ENCODE measurements at places on chromosomes 7 and 10.

DNA sequence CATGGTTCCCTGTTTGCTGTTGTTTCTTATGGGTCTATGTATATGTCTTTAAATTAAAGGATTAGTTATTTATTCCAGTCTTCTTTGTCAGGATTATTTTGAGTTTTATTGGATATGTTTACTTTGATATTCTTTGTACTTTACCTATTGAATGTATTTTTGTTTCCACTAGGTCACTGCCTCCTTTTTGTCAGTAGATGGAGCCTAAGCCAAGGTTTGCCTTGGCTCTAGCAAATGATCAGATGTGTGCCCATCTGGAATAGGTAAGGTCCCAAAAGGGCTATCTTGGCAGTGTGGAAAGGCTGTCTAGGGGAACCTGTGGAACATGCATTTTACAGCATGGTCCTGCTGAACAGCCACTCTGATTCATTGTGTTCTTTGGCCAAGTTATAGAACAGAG is 337.3 kb upstream of the GHITM start:
- no peak for DNase-seq

GRCh38 chr10:652233-652632 is 37.2 kb downstream of the DIP2C start:
- no peak for DNase-seq

GRCh38 chr10:82392533-82392932 is 517.5 kb downstream of the NRG3 start:
- DNase-seq, result no peak

- DNase-seq, result no peak
Measured at GRCh38 chr10:96863922-96864543, 31.9 kb downstream of the LCOR start.

GRCh38 chr7:29881724-29882123 is 75.4 kb downstream of the WIPF3 start:
- no peak for DNase-seq

GRCh38 chr7:29086545-29086944 is 59.8 kb downstream of the CPVL start:
- DNase-seq, result no peak

- no peak for DNase-seq
Measured at GRCh38 chr10:65618126-65618525, 1307.7 kb upstream of the LRRTM3 start.

GRCh38 chr10:43076311-43076875 is 476 bp upstream of the RET start:
- DNase-seq, result no peak

GRCh38 chr10:43802988-43803696 is 154.5 kb upstream of the ZNF32 start:
- DNase-seq, result no peak

DNA sequence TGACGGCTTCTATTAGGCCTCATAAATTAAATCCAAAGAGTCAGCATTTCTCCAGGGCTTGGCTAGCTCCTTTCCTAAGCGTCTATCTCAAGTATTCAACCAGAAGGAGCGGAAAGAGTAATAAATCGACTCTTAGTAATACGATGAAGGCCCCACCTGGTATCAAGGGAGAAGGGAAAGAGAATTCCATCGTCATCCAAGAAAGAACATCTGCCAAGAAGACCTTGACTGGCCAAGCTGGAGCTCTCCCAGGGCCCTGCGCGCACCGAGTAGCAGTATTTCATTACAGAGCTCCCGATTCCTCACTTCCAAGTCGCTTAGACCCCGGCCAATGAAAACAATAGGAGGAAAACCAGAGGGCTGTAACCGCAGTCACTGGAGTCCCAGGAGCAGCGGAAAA is 178.0 kb upstream of the FRMD4A start:
- no peak for DNase-seq

DNA sequence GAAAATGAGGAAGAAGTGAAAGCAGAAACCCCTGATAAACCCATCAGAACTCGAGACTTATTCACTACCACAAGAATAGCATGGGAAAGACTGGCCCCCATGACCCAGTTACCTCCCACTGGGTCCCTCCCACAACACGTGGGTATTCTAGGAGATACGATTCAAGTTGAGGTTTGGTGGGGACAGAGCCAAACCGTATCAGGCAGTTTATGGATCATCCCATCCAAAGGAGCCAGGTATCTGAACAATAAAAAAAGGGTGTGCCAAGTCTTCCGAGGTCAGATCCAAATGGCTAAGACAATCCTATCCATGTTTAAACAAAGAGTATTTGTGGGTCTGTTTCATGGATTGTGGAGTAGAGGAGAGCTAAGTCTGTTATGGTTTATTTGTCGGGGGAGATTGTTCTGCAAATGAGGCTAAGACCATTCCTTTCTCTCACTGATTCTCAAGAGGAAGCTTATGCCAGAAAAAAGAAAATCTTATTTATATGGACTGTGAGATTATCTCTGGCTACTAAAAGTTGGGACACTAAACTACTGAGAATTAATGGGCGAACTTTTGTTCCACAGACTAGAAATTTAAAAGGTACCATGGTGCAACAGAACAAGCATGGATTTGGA is 203.7 kb downstream of the IPMK start:
- DNase-seq, result no peak

- DNase-seq, result peak; percentile 92
Measured at GRCh38 chr10:124522933-124523871, 61.6 kb downstream of the LHPP start.

- DNase-seq, result no peak
Measured at GRCh38 chr7:157279741-157280215, 57.0 kb upstream of the DNAJB6 start.

DNA sequence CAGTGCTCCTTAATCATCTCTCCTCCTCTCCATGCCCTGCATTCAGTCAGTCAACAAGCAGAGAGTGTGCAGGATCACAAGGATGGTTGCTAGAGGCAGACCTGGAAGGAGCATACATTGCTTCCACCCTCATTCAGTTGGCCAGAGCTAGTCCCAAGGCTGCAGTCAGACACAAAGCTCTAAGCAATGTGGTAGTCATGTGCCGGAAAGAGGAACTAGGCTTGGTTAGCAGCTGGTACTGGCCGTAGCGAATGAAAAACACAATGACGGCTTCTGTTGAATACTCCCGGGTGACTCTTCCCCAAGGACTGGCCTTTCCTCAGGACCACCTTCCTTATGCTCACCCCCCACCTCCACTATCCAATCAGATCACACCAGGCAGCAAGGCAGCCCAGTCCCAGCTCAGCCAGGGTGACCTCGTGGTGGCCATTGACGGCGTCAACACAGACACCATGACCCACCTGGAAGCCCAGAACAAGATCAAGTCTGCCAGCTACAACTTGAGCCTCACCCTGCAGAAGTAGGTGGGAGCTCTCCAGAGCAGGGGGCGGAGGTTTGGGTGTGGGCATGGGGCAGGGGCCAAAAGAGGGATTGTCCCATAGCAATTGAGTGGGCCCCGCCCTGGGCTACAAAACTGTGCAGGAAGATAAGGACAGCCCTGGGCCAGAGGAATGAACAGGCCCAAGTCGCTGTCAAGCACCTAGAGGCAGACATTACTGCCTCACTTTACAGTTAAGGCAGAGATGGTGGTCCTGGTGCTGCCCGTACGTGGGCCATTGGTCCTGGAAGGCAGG is 10.9 kb downstream of the LDB3 start:
- peak; percentile 11 for DNase-seq

DNA sequence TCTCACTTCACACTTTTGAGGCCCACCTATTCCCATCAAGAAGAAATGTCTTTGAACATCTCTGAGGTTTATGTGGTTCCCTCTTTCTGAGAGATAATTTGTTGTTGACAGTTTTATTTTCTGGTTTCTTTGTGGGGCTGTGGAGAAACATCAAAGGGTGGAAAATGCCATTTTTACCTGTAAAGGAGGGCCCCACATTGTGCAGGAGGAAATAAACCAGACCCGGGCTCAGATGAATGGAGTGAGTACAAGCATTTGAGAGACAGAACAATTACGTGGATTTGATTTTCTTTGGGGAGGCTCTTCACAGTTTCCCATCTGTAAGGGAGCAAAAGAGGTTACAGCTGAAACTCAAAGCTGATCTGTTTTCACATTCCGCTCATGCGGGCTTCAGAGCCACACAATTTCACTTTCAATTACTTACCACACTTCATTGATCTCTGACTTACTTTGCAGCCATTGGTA is 29.8 kb downstream of the ITPRIP start:
- DNase-seq, result no peak

DNA sequence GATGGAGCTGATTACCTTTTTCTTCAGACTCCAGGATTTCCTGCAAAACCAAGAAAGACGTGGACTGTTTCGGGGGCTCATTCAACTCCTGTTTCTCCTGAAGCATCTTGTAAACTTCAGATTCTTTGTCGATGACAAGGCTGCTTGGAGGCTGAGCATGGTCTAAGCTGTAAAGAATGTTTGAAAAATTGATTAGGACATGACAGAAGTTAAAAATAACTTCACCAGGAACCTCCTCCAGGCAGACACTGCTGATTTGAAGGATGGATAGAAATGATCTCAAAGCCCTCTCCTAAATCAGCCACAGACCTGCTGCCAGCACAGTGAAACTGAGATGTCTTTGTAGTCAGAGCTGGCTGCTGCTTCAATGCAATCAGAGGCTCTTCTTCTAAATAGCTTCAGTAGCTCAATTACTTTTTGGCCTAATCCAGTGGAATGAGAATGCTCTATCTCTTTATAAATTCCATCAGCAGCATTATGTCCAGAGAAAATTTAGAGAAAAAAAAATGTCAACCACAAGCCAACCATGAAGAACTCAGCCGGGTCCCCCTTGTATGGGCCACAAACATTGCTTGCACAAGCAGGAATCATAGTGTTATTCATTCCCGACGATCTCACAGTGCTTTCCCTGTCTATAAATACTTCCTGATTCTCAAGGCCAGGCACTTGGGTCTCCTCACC is 43.5 kb downstream of the PDLIM1 start:
- DNase-seq, result no peak

DNA sequence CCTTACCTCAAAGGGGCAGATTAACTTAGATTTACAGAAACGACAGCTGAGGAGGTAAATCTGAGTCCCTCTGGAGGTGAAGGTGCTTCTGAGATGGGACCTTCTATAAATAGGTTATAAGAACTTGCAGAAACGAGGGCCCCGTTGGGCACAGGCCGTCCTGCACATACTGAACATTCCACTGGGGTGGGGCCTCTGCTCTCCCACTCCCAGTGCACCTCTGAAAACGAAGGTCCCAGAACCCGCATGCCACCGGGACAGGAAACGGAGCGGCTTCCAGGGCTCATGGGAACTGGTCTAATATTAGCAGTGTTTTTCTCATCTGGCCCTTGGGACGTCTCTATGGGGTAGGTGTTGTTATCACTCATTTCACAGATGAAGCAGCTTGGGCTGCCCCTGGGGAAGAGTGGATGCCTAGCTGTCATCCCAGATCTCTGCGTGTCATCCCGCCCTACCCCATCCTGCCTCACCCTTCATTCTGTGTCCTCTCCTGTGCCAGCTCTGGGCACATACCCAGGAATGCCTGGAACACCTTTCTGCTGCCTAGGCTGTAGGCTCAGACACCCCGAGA is 19.6 kb downstream of the C10orf62 start:
- no peak for DNase-seq

DNA sequence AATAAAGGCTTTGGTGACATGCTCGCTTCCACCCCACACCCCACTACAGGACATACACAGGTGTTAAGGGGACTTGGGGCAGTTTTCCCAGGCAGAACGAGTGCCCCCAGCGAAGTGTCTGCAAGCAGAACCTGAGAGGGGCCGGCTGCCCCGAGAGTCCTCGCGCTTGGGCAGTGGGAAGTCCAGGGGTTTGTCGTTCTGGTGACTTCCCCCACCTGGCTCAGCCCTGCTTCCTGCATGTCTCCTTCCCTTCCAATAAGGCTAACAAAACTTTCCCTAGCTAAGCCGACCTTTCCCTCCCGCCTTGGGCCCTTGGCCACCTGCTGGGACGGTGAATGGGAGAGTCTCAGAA is 916 bp downstream of the VWA2 start:
- DNase-seq, result no peak

GRCh38 chr7:85641331-85641730 is 454.5 kb upstream of the SEMA3D start:
- DNase-seq, result no peak

DNA sequence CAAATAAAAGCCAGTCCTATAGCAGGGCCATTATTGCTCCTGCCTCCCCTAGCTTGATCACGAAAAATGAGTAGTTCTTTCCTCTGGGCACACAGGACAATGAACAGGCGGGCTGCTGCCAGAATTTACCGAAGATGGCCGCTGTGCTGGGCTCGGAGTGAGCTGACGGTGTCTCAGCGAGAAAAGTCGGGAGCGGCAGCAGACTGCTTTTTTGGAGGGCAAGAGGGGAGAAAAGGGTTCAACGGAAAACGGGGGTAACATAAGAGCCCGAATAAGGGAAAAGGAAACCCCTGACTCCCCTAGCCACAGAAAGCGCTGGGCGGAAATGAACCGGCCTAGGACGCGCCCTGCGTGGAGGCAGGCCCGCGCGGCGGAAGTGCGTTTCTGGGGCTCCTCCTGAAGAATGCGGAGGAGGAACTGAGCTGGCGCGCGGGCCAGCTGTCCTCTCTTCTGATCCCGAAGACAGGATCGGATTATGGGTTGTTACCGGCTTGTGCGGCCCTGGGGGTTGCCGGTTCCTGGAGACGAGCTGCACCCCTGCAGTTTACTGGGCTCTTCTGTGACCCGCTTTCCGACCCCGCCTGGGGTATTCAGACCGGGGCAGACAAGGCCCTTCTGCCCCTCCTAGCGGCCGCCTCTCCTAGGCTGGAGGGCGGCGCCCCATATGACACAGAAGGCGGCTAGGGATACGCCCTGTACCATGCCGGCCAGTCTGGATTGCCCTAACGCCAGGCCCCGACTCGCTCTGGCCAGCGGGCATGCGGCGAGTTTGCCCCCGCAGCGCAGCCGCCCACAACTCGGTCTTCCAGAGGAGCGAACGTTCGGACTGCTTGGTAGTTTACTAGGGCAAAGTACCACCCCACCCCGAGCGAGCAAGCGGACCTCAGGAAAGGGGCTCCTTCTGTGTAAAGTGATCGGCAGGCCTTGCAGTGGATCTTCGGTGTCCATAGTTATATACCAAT is 30.1 kb upstream of the KMT2E start:
- DNase-seq, result peak; percentile 87

GRCh38 chr10:86060386-86061277 is 306.0 kb downstream of the GRID1 start:
- no peak for DNase-seq

DNA sequence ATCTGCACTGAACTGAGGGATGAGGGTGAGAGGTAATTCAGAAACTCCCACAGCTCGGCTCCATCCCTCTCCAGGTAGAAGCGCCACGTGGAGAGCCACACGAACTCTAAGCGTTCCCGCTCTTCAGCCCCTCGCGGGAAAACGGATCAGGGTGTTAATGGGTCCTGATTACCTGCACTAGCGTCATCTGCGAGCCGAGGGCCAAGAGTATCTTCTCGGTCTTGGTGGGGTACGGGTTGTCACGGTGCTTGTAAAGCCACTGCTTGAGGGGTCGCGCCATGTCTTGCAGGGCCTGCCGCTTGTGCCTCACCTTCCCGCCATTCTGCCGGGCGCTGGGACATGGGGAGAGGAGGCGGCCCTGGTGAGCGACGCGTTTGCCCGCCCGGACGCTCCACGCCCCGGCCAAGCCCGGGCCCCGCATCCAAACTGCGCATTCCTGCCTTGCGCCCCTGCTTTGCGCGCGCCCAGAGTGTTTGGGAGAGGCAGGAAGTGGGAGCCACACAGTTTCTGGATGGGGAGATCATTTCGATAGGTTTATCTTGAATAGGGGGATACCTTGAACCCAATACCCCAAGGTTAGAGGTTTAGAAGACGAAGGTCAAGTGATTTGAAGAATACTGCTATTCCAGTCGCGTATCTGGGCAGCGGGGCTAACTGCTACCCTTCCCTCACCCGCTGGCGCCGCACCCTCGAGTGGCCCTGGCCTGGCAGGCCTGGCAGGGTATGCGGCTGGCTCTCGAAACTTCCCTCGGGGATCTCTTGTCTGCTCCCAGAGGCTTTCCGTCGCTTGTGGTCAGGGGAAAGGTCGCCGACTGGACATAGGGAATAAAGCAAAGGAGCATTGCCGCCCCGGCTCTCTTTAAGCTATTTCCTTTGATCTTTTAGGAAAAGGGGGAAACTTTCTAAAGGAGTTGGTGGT is 4.2 kb downstream of the MKX start:
- DNase-seq, result no peak
